ENCODE measurements at places on chromosomes 4 and X.

- DNase-seq: no peak
These were observed 86.5 kb downstream of the SH3RF1 start for GRCh38 chr4:169184236-169184635.

DNA sequence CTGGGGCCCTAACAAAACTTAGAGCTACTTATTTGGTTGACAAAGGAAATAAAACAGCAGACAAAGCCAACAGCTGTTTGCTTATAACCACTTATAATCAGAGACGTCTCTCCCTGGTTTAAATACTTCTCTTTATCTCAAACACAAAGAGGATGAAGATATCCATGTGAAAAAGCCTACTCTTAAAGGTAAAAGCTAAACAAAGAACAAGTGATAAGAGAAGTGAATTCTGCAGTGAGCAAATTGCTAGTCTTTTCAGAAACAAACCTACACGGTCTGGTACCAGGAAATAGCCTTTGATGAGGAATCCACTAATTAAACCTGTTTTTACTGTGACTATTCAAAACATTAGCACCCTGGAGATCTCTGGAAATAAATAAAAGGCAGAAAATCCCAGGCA lies 46.7 kb downstream of the GRIA3 start:
- DNase-seq: no peak

- no peak for DNase-seq
These were observed 184.3 kb downstream of the HS6ST2 start for GRCh38 chrX:132774010-132774714.

DNA sequence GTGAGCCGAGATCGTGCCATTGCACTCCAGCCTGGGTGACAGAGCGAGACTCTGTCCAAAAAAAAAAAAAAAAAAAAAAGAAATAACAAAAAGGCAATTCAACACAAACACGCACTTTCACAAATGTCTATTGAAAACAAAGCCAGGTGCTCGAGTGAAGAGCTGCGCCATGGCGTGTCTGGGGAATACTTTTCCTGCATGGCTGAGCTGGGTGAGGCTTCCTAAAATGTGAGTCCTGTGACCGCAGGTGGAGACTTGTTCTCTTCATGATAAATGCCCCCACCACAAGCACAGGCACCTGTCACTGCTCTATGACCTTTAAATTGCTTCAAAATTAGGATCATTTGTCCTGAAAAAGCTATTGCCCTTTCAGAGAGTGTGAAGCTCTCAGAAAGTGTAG lies 4.0 kb upstream of the ABLIM2 start:
- DNase-seq: peak; percentile 62

GRCh38 chr4:110190249-110190648 lies 8.2 kb downstream of the ELOVL6 start:
- no peak for DNase-seq
